ENCODE measurements at places on chromosomes 5 and 9.

GRCh38 chr5:170704417-170705192, 78.9 kb upstream of the GABRP start:
- no peak for DNase-seq

- no peak for DNase-seq
Observed at GRCh38 chr5:66362687-66363086, 218.6 kb downstream of the SREK1 start.

GRCh38 chr5:95667061-95667618, 15.7 kb downstream of the SPATA9 start:
- DNase-seq: no peak

- no peak for DNase-seq
Observed at GRCh38 chr9:83266666-83267496, 203.9 kb upstream of the RASEF start.

DNA sequence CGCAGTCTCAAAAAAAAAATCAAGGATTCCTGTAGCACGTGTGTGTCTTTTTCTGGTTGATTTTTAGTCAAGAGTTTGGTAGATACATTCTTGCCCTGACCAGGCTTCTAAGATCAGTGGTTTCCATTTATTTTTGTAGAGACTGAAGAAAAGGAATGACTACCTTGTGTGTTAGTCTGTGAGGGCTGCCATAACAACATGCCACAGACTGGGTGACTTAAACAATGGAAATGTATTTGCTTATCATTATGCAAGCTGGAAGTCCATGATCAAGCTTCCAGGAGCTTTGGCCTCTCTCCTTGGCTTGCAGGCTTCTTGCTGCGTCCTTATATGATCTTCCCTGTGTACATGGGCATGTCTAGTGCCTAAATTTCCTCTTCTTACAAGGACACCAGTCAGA, 127.0 kb downstream of the CCDC192 start:
- DNase-seq: no peak

DNA sequence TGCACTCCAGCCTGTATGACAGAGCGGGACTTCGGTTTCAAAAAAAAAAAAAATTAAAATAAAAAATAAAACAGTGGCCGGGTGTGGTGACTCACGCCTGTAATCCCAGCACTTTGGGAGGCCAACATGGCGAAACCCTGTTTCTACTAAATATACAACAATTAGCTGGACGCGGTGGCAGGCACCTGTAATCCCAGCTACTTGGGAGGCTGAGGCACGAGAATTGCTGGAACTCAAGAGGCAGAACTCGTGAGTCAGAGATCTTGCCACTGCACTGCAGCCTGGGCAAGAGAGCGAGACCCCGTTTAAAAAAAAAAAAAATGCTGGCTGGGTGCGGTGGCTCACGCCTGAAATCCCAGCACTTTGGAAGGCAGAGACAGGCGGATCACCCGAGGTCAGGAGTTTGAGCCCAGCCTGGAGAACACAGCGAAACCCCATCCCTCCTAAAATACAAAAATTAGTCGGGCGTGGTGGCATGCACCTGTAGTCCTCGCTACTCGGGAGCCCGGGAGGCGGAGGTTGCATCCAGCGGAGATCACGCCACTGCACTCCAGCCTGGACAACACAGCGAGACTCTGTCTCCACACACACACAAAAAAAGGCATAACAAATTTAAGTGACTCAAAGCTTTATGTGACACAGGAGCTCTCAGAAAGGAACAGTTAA, 1.5 kb upstream of the NPM1 start:
- DNase-seq: no peak

- no peak for DNase-seq
Observed at GRCh38 chr5:7856855-7857254, 5.9 kb upstream of the CFAP90 start.

DNA sequence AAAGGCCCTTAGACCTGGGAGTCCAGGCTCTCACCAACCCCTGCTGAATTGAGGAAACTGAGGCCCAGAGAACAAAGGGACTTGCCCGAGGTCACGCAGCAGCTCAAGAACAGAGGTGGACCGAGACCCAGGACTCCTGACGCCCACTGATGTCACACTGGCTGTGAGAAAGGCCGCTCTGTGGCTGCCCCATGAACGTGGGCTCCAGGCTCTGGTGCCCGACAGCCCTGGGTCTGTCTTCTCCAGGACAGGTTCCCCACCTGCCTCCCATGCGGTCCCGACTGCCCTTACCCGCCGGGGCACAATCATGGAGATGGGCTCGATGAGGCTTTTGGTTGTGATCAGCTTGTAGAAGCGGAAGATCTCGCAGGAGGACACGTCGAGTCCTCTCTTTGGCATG, 9.3 kb upstream of the TRIM14 start:
- DNase-seq: no peak

GRCh38 chr9:122463828-122464632, 13.7 kb downstream of the OR1J1 start:
- DNase-seq: peak; percentile 20

- DNase-seq: peak; percentile 90
Observed at GRCh38 chr9:78235762-78236550, at the start of gene CEP78. CEP78 (plus strand) TSS chr9:78236075; CDS start chr9:78236351, 276 bp downstream.

DNA sequence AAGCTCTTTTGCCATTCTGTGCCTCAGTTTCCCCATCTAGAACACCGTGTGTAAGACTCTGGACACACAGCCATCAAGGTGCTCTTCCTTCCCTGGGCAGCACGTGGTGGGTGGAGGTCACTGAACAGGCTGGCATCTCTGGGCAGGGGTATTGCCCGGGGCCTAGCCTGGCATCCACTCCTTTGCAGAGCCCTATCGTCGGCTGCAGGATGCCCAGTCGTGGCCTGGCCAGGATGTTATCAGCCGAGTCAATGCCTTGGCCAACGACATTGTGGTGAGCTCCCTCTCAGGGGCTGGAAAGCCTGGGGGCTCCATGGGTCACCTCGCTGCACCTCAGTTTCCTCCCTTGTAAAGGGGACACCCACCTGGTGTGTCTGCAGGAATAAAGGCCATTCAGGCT, 4.0 kb downstream of the ADGRD2 start:
- DNase-seq: no peak

- DNase-seq: no peak
Observed at GRCh38 chr5:169197343-169197742, 103.6 kb downstream of the SLIT3 start.

- DNase-seq: no peak
Observed at GRCh38 chr5:35229076-35230037, 930 bp downstream of the PRLR start.

DNA sequence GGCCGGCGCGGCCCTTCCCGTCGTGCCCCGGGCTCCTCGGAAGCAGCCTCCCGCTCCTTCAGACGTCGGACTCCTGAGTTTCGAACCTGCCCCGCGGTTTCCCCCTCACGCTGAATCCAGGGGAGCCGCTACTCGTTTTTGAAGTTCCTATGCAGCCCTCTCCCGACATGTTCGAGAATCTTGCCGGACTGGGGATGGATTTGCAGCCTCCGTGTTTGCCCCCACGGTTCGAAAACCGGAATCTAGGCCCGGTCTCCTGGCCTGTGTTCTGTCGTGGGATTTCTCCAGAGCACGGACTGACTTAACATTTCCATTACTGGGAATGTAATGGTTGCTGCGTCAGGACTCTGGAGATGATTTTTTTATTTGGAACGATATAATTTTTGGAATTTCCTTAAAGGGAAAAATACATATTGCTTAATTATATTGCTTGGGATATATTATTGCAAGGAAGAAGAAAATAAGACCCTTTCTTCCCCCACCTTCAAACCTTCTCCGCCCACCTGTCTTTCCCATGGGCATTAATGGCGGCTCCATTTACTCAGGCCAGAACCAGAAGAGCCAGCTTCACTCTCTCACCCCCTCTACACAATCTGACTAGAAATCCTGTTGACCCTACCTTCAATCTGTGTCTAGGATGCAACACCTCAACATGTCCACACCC, 8.5 kb upstream of the MGAT1 start:
- no peak for DNase-seq

GRCh38 chr5:29296548-29296947, 1896.9 kb upstream of the CDH6 start:
- DNase-seq: no peak

DNA sequence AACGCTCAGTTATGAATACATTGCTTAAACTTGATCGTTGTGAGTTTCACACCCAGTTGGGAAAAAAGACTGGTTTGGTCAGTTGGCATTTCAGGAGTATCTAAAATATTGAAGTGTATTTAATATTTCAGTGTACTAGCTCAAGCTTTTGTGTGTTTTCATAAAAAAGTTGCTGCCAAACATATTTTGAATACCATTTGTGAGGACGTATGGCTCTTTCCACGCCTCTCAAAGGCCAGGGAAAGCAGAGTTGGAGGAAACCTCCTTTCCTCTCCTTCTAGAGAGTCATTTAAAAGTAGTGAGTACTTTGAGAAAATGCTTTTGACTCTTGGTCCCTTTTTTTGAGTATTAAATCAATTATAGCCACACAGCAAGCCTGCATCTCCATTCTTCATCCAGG, 43.2 kb upstream of the ANKRD33B start:
- DNase-seq: no peak

DNA sequence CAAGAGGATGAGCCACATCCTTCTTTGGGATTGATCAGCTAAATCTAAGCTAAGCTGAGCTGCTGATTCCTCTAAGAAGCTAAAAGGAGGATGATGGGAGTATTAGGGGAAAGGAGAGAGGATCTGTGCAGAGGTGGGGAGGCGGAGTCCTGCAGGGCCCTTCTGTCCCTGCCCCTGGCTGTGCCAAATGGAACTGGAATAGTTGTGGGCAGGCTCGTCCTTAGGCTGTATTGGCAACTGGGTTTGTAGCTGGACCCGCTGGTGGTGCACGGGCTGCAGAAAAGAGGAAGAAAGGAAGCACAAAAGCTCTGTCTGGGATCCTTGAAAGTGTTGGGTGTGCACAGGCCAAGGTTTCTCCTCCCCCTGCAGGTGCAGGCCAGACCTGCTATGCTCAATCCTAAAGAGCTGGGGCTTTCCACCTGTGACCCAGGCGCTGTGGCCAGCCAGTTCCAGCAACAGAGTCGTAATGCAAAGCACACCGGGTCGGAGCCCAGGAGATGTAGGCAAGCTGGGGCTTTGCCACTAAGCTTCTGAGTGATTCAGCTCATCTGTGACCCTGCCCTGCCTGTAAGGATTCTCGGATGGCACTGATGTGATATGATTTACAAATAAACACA, 9.8 kb downstream of the CLTB start:
- DNase-seq: no peak

DNA sequence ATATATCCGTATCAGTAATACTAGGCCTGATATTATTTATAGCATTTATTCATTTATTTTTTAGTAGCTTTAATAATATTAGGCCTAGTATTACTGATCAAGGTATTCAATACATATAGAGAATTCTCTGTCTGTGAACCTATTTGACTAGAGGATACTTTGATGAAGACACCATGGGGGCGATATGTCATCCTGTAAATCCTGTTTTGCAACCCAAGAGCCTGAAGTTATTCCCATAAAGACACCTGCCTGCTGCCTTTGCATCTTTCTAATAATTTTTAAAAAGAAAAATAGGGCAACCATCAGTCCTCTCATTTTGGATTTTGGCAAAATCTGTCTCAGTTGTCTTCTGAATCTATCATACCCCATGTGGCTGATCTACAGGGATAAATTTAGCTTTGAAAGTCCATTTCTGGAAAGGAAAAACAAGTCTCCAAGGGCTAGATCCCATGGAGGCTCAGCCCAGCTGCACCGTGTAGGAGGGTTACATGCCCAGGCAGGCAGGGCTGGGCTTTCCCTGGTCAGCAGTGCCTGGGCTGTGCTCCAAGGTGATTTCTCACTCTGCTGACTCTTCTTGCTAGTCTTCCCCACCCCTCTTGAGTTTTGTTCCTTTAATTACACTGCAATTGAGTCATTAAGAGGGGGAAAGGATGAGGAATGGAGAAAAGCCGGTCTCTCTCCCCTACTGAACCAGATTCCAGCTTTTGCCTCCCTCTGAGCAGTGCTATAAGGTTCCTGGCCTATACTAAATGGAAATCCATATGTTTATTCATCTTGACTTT, 169.0 kb downstream of the TRIM32 start:
- DNase-seq: no peak

DNA sequence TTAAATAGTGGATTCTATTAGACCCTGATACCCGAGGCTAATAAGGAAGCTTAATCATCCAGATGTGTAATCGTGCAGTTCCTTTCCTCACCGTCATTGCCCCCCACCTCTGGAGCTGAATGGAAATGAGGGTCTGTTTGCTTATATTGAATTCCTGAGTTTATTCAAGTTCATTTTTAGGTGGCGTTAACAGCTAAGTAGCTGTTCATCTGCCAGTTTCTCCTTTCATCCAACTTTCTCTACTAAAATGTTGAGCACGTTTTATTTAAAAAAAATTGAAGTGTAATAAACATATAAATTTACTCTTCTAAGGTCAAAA, 291.0 kb downstream of the DOCK8 start:
- no peak for DNase-seq

DNA sequence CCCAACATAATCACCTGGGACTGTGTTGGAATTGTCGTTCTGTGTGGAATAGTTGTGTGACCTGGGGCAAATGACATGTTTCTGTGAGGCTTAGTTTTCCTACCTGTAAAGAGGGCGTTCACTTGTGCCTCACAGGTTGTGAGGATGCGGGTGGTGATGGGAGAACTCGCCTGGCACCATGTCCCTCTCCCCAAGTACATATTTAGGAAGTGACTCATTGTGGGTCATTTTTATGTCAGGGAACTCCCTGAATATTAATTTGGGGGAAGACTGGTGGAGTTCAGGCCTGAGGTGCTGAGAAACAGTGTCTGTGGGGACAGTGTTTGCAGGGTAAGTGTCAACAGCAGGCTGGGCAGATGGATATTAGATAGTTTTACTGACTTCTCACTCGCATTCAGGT, 144.7 kb downstream of the KDM4C start:
- DNase-seq: no peak

- DNase-seq: no peak
Observed at GRCh38 chr5:1719860-1720259, 79.8 kb downstream of the MRPL36 start.

DNA sequence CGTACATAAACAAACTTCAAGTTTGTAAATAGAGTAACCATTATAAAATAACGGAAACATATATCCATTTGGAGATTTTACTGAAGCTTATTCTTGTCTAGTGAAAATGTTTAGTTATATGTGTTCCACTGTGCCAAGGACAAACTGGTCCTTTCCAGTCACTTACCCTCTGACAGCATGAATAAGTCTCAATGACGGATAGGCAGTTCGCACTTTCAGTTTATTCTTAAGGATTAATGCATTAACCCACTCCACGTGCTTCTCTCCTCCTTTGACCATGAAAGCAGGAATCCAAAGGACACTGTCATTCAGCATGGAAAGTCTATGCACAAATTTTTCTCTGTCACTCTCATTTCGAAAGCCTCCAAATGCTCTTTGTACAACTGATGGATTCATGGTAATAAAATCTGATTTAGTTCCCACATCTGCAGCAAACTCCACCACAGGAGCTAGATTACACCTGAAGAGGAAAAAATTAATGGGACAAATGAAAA, 47.1 kb downstream of the ST8SIA4 start:
- no peak for DNase-seq

- no peak for DNase-seq
Observed at GRCh38 chr9:92245005-92245797, 48.3 kb downstream of the IARS1 start.

Measured in activated naive CD8-positive, alpha-beta T cell treated with anti-CD3 and anti-CD28 coated beads, Interleukin-2, amount 50 U/mL, for 24 hours (primary cell).